ENCODE measurements at places on chromosomes 7 and 10.

- H3K4me1 ChIP-seq = no peaks in the 10 kb centered on the region
- H3K27ac ChIP-seq = no peak overlapping the region
- DNase-seq = no peak
- no peak overlapping the region for H3K4me3 ChIP-seq
Observed at GRCh38 chr7:130481898-130482297, 10.0 kb upstream of the MEST start.

DNA sequence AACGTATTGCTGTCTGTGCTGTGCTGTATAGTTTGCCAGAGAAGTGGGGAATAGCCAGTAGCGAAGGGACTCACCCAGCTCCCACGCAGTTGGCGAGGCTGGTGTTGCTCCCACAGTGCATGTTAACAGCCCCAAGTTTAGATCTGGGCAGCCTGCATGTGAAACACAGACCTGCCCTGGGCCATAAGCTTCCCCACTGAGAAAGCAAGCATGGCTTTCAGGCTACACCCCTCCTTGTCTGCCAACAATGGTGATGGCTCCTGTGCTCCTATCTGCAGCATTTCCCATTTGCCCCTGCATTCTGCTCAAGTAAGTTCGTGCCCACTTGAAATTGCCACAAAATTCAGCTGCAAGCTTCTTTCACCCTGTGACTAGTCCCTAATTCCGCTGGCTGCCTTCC lies 57.5 kb downstream of the IPMK start:
- H3K4me3 ChIP-seq = no peak overlapping the region
- no peak overlapping the region for H3K27ac ChIP-seq
- no peak for DNase-seq
- no peaks in the 10 kb centered on the region for H3K27me3 ChIP-seq
- no peaks in the 10 kb centered on the region for H3K36me3 ChIP-seq

DNA sequence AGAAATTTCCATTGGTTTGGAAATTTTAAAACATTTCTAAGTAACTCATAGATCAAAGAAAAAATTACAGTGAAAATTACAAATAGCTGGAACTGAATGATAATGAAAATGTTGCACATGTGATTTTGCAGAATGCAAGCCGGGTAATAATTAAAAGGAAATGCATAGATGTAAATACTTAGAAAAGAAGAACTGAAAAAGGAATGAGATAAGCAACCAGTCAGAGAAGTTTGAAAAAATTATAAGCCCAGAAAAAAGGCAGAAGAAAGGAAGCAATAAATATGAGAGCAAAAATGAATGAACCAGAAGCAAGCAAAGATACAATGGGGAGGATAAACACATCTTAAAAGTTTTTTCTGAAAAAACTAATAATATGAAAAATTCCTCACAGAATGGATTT lies 3.2 kb upstream of the TMEM273 start:
- H3K27ac ChIP-seq = no peak overlapping the region
- peaks cover 13% of the 10 kb centered on the region for H3K4me1 ChIP-seq

DNA sequence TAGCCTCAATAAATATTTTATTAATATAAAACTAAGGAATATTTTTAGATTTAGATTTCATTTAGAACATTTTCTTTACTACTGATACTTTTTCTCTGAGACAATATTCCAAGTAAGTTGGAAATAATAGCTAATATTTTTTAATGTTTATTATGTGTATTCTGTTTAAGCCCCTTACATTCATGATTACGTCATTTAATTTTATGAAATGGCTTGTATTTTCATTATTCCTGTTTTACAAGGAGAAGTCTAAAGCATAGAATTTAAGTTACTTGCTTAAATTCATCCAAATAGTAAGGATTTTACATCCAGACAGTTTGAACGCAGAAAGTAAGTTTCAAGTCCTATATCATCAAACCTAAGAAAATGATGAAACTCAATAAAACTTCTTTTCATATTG lies 6.1 kb downstream of the DGKB start:
- no peaks in the 10 kb centered on the region for H3K27me3 ChIP-seq
- DNase-seq = no peak
- no peak overlapping the region for H3K27ac ChIP-seq
- H3K4me1 ChIP-seq = no peaks in the 10 kb centered on the region

DNA sequence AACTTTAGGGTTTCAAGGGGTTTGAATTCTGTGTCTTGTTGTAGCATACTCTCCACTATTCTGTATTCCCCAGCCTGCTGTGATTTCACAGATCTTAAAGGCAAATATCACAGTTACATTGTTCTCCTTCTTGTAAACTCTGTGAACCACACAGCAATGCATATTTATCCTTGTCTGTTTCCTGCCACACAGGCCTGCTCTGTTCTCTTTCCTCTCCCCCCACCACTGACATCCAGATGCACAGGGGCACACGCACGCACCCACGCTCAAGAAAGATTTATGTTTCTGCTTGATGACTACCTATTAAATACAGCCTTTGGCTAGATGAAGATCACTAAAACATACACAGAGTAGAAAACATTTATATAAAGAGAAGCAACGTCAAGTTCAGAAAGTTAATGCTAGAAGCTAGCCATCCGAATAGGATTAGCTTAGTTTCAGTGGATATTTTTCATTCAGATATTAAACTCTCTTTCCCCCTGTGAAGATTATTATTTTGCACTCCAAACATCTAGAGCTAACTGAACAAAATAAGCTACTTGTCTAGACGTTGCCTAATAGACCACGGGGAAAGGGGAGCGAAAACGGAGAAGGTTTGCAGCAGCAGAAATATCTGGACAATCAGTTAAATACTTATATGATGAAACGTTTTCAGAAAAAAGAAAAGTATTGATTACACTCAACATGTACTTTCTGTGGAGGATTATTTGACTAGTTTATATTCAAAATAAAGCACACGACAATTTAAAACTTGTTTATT lies 193.1 kb upstream of the SEMA3C start:
- no peaks in the 10 kb centered on the region for H3K36me3 ChIP-seq
- no peaks in the 10 kb centered on the region for H3K27me3 ChIP-seq
- no peak for DNase-seq
- no peak overlapping the region for H3K4me3 ChIP-seq
- H3K27ac ChIP-seq = no peak overlapping the region

DNA sequence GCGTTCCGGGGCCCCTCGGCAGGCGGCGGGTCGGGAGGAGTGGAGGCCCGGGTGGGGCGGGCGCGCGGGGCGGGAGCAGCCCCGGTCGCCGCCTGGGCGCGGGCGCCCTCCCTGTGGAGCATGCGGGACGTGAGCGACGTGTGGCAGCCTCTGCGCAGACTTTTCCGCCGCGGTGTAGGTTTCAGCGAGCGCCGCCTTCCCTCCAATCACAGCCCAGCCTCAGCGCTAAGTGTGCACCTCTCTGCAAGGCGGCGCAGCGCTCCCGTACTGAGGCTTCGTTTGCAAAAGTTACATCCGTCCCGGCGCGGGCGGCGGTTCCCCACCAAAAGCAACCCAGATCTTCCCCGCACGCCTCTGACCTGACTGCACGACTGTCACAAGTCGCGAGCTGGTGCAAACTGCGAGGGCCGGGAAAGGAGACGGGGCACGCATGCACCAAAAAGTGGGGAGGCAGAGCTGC lies 1.2 kb upstream of the PFKFB3 start:
- H3K27me3 ChIP-seq = no peaks in the 10 kb centered on the region
- peak overlapping the region; percentile 49 for H3K4me3 ChIP-seq
- peaks cover 19% of the 10 kb centered on the region for H3K4me1 ChIP-seq
- DNase-seq = peak; percentile 86
- H3K27ac ChIP-seq = no peak overlapping the region

DNA sequence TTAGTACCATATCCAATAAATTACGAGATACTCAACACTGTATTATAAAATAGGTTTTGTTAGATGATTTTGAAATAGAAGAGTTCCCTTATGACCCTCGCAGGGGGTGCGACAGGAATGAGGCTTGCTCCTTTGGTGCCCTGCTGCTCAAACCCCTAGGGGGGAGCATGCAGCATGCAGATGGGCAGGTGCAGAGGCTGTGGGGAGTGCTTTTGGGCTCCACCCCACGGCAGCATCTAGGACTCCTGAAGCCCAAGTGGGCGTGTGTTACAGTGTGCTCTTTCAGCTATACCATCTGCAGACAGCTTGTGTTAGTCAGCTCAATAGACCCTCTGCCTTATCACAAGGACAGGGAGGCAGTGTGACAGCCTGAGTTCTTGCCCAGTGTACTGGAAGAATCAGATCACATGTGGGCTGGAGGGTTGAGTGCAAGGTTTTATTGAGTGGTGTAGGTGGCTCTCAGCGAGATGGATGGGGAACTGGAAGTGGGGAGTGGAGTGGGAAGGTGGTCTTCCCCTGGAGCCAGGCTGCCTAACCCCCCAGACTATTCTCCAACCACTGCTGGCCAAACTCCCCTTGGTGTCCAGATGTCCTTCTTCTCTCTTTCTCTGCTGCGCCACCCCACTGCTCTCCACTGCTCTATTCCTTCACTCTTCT lies 3.1 kb upstream of the MRC1 start:
- no peak overlapping the region for H3K27ac ChIP-seq
- H3K27me3 ChIP-seq = peaks cover 3% of the 10 kb centered on the region
- no peaks in the 10 kb centered on the region for H3K36me3 ChIP-seq
- H3K4me1 ChIP-seq = no peaks in the 10 kb centered on the region
- no peak for DNase-seq

GRCh38 chr7:155984028-155984580 lies 171.8 kb upstream of the SHH start:
- H3K4me1 ChIP-seq = no peaks in the 10 kb centered on the region
- H3K27ac ChIP-seq = no peak overlapping the region
- H3K27me3 ChIP-seq = peaks cover 3% of the 10 kb centered on the region
- H3K4me3 ChIP-seq = no peak overlapping the region

DNA sequence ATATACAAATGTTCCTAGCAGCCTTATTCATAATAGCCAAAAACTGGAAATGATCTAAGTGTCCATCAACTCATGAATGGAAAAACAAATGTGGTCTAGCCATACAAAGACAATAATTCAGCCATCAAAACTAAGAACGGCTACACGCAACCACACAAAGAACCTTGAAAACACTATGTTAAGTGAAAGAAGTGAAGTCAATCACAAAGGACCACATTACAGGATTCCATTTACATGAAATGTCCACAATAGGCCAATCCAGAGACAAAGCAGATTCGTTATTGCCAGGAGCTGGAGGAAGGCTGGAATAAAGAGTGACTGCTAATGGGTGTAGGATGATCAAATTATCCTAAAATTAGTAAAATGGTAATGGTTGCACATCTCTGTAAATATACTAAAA lies 21.1 kb downstream of the MKRN1 start:
- no peaks in the 10 kb centered on the region for H3K4me1 ChIP-seq
- H3K4me3 ChIP-seq = no peak overlapping the region
- H3K36me3 ChIP-seq = peaks cover 58% of the 10 kb centered on the region
- no peaks in the 10 kb centered on the region for H3K27me3 ChIP-seq
- no peak for DNase-seq

GRCh38 chr10:49173201-49173772 lies 14.9 kb downstream of the TMEM273 start:
- no peaks in the 10 kb centered on the region for H3K27me3 ChIP-seq
- no peak for DNase-seq
- peaks cover 25% of the 10 kb centered on the region for H3K4me1 ChIP-seq
- peak overlapping the region; percentile 54 for H3K27ac ChIP-seq
- no peaks in the 10 kb centered on the region for H3K36me3 ChIP-seq

- H3K27ac ChIP-seq = no peak overlapping the region
- no peak overlapping the region for H3K4me3 ChIP-seq
- H3K27me3 ChIP-seq = peaks cover 11% of the 10 kb centered on the region
- no peaks in the 10 kb centered on the region for H3K4me1 ChIP-seq
- no peak for DNase-seq
- no peaks in the 10 kb centered on the region for H3K36me3 ChIP-seq
Observed at GRCh38 chr10:127910464-127910770, 3.5 kb downstream of the PTPRE start.

GRCh38 chr10:2990764-2991163 lies 76.6 kb upstream of the PFKP start:
- no peak overlapping the region for H3K27ac ChIP-seq
- H3K36me3 ChIP-seq = no peaks in the 10 kb centered on the region
- DNase-seq = no peak
- H3K27me3 ChIP-seq = no peaks in the 10 kb centered on the region
- H3K4me3 ChIP-seq = no peak overlapping the region

DNA sequence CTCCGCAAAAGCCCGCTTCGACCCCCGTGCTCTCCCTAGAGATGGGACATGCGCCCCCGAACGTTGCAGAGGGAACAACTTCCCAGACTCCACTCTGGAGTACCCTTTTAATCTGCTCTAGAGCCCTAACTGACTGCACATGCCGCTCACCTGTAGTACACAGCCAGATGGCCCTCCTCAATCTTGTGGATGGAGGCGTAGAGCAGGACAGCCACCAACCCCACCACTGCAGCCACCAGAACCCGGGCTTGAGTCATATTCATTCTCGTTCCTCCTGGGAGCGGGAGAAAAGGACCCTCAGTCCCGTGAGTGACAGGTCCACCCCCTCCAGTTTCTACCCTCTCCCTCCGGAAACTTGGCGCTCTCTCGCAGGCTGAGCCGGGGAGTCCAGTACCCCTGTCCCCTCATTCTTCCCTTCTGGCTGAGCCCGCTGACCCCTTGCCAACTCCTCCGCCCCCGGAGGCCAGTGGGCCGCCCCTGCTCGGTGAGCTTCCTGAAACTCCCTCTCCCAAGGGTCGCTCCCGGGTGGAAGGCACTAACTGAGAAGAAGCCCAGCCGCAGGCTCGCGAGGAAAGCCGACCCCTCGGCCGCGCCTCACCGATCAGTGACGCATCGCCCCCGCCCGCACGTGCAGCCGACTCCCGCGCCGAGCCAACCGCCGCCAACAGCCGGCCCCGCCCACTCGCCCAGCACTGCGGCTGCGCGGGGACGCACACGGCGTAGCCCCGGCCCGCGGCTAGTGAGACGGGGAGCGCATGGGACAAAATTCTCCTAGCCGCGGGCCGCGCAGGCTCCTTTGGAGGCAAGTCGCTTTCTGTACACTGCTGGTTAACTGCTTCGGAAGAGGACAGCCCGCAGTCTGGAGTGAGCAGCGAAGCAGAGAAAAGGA lies at the start of gene ERLIN1:
Gene ERLIN1 (minus strand): TSS at position 666 of the 889 bp plus-strand sequence. CDS start 403 bp downstream, at position 263.
- peaks cover 6% of the 10 kb centered on the region for H3K36me3 ChIP-seq
- H3K4me3 ChIP-seq = peak within 1 kb of the TSS; percentile 71
- peak; percentile 90 for DNase-seq
- peak within 1 kb of the TSS; percentile 80 for H3K27ac ChIP-seq

- H3K36me3 ChIP-seq = no peaks in the 10 kb centered on the region
- H3K27ac ChIP-seq = no peak overlapping the region
- no peak overlapping the region for H3K4me3 ChIP-seq
- H3K27me3 ChIP-seq = no peaks in the 10 kb centered on the region
- no peak for DNase-seq
Observed at GRCh38 chr10:1211844-1212570, 155.8 kb downstream of the WDR37 start.

DNA sequence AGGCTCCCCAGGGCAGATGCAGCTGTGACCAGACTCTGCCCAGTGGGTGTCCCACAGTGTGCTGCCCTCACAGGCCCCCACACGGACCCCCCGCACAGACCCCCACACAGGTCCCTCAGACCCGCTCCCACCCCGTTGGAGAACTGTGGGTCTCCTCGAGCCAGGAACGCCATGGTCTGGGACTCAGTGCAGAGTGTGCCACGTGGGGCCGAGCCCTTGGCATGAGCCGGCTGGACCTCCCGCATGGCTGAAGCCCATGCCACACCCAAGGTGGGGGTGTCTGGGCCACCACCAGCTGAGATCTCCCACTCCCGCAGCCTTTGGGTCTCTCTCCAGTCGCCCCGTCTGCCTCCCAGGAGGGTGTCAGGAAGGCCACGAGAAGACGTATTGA lies 34.3 kb downstream of the JAKMIP3 start:
- no peak overlapping the region for H3K27ac ChIP-seq
- no peaks in the 10 kb centered on the region for H3K36me3 ChIP-seq
- peaks cover 3% of the 10 kb centered on the region for H3K27me3 ChIP-seq
- no peaks in the 10 kb centered on the region for H3K4me1 ChIP-seq
- H3K4me3 ChIP-seq = no peak overlapping the region
- no peak for DNase-seq

GRCh38 chr7:29189743-29190201 lies 4.8 kb upstream of the CHN2 start:
- H3K36me3 ChIP-seq = no peaks in the 10 kb centered on the region
- DNase-seq = peak; percentile 45
- H3K27me3 ChIP-seq = no peaks in the 10 kb centered on the region
- no peak overlapping the region for H3K27ac ChIP-seq
- no peaks in the 10 kb centered on the region for H3K4me1 ChIP-seq
